Left ventricle myocardium inferior (tissue), 1 donor: ENCODE measurements at places on chromosomes 16 and 17. TPM values are rescaled to one million over a fixed set of nuclear protein-coding genes. Genes with fewer than 3 reads are reported as not detected.

DNA sequence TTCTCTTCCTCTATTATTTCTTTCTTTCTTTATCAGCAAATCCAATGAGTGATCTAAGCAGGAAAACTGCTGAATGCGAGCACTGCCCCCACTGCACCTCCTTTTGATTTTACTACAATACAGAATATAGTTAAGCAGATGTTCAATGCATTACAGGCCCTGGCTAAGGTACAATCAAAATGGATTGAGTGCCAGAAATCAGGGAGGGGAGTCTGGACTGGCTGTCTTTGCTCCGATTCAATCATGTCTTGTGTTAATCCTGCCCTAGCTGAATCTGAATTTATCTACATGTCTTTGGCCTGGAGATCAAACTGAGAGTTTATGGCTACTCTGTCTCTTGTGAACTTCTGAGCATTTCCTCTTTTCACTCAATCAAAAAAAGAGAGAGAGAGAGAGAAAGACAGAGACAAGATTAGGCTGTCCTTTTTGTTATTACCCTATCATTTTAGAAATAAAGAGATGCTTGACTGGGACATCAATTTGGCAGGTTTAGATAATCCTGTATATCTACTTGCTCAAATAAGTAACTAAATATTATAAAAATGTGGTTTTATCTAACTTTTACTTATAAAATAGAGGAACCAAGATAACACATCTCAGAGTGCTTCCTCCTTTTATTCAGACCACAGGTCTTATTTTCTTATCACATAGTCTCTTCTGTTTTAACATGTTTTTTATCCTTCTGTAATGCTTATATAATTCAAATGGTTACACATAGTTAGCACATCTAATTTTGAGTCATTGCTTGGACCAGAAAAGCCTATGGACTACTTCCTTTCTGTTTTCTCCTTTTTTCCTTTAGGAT, 656.2 kb downstream of the KCNJ2 start:
- DNase-seq, result no peak

- no peak for DNase-seq
Observed at GRCh38 chr16:79170555-79171246, 429.8 kb downstream of the MAF start.

DNA sequence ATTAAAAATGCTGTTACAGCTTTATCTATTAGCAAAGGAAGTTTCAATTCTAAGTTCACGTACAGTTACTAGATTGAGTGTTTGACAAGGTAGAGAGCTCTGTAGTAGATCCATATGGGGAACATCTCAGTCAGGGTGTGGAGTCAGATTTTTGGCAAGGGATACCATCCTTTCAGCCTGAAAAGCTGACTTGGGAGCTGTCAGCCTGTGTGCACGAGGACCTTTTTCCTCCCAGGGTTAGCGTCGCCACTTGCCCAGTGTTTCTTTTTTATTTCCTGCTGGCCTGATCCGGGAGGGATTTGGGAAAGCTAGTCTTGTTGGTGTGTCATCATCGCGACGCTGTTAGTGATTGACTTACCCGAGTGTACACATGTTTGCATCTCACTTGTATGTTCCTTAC, 29.5 kb downstream of the WWOX start:
- no peak for DNase-seq

DNA sequence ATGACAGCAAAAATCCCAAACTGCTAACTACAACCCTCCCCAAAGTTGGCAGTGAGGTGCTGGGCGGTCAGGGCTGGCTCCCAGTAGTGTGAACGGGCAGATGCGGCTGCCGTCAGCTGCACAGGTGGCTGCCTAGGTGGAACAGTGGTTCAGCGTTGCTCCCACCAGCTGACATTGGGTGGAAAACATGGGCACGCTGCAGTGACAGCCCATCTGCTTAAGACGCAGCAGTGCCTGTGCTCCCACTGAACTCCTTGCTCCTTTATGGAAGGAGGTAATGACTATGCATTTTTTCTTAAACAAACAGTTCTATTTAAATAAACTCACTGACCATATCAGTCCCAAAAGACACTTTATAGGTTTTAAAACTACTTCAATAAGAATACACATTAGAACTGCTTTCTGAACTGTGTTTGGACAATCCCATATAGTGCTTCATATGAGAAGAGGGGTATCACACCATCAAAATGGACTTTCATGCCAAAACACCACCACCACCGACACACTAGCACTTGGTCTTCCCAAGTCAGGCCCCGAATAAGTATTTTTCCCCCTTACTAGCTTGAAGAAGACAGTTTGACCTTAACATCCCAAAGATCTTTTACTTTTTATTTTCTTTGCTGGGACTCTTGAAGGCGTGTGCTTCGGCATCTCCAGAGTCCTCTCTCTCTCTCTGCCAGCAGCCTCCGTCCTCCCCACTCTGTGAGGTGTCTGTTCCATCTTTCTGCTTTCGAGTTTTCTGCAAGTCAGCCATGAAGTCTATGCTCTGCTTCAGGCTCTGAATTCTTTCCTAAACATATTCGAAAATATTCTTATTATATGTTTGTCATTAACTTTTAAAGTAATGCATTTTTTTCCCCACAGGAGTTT, 34.4 kb downstream of the BRD7 start:
- no peak for DNase-seq

DNA sequence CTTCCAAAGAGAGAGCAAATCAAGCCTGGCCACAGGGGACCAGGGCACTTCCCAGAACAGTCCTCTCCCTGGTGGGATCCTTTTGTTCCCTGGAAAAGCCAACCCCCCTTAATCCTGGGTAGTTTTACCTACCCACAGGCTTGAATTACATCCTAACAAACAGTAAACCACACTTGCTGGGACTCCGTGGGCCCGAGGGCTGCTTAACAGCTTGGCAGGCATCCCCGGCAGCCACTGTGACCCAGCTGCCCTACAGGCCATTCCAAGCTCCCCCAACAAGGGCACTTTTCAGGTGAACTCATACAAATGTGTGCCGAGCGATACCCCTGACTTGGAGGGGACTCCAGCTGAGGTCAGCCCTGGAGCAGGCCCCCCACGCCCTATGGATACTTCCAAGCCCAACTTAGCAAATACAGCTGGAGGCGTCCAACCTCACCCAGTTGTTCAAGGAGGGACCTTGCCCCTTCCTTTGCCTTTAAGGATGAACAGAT, 26.4 kb downstream of the ADCY9 start:
- no peak for DNase-seq

DNA sequence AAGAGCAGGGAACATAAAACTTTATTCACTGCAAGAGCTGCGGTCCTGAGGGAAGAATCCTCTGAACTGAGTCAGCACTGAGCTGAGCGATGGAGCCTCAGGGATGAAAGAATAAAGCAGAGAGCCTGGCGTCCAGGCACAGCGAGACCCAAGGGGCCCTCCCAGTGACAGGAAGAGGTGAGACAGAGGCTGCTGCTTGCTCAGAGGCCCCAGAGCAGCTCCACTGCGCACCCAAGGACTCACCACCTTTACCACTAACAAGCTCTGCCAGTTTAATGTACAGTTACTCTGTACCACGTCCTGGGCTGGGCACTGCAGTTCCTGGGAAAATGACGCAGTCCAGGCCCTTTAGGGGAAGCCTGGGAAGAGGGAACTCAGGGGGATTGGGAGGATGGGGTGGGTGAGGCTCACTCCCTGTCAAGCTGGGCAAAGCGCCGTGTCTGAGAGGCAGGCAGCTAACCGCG, 5.6 kb downstream of the GFAP start:
- DNase-seq, result no peak

- DNase-seq, result no peak
Observed at GRCh38 chr16:56953006-56953405, 8.7 kb upstream of the CETP start.

DNA sequence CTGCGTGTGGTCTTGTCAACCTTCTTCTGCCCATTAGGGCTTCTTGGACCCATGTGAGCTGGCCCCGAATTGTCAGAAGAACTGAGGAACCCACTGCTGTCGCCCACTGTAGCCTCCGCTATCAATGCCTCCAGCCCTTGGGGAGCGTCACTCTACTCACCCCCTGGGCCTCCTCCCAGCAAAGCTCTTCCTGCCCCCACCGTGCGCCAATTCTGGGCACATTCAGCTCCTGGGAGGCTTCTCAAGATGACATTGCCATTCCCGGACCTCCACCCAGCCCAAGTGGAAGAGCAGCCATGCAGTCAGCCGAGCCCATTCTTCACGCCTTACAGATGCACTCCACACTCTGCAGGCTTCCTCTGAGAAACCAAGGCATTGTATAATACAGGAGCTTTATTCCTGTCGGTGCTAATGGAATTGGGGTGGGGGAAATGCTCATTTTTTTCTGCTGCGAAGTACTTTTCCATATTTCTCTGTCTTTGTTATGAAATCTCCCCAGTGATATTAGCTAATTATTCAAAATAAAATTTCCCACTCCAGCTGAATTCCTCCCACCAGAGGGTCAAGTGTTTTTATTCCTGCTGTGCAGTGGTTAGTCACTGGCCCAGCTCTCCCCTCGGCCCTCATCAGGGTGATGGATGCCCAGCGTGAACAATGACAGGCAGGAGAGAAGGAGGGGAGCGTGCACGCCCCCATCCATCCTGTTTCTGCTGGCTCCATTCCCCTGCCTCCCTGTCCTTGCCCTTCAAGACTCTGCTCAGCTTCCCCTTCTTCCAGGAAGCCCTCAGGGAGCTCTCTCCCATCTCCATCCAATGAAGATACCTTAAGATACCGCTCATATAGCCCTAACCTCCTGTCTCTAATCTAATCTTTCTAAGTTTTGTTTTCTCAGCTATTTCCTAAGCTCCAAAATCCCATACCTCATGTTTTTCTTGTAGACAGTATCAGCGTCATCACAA, 87.7 kb downstream of the C16orf95 start:
- DNase-seq, result no peak

DNA sequence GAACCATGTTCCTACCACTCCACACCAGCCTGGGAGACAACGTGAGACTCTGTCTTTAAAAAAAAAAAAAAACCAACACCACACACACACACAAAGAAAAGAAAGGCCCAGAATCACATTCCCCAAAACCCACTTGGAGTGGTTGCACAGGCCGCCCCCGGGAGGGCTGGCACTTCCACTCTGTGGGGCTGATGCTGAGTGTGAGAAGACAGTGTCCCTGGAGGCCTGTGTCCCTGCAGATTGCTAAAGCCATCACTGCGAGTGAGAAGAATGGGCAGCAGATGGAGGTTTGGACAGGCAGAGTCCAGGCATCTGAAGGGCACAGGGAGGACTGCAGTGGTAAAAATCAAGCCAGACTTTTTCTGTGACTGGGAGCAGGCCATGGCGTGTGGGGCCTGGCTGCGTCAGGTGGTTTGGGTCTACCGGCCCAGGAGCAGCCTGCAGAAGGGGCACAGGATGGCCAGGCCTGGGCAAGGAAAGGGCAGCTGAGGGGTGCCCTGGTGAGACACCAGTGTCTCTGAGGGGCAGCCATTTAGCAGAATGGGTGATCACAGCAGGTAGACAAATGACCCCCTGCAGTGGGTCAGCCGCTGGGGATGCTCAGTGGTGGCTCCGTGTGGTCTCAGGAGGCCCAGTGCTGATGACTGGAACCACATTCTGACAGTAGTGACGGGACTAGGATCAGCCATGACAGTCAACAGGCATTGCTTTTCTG, 13.1 kb downstream of the CTRB2 start:
- DNase-seq, result no peak

The MYCBPAP gene
- total RNA-seq, result 0.82 TPM

The TRIM65 gene
- total RNA-seq, result 10.2 TPM

The CD7 gene
- total RNA-seq, result 0.47 TPM

The OTOP3 gene
- total RNA-seq, result not detected
